Sigmoid colon (tissue), 7 donors: ENCODE measurements at places on chromosomes 12 and 14. TPM values are rescaled to one million over a fixed set of nuclear protein-coding genes. Genes with fewer than 3 reads are reported as not detected.

DNA sequence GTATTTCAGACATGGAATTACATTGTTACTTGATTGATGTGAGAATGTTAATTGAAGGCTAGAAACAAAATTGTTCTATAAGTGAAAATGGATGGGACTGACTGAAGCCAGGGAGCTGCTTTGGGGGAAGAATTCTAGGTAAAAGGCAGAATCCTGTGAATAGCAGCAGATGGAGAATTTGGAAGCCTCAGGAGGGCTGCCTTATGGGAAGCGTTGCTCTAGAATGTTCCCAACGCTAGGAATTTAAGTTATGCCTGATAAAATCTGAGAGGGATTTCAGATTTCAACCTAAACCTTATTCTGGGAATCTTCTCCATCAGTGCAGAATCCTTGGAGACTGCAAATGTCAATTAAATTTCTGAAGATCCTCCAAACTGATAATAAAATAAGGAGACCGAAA lies 858.2 kb upstream of the FLRT2 start:
- H3K27ac ChIP-seq: no peak overlapping the region
- no peak overlapping the region for H3K4me3 ChIP-seq
- H3K4me1 ChIP-seq: no peaks in the 10 kb centered on the region

DNA sequence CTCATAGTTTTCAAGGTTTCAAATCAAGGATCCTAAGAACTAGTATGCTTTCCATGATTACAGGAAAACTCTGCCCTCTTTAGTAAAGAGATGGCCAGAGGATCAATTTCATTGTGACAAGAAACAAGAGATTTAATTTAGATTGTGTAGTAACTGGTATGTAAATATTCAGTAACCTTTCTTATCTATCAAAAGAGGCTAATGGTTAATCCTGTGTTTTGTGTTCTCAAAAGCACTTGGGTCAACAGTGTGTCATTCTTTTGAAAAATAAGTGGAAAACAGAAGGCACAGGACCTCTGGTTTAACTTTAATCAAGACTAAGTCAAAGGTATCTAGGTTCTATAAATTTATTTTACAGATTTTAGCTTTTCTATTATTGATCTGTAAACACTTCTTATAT lies 56.6 kb upstream of the ERGIC2 start:
- no peak for DNase-seq
- H3K36me3 ChIP-seq: no peaks in the 10 kb centered on the region
- no peak overlapping the region for H3K27ac ChIP-seq
- H3K4me1 ChIP-seq: no peaks in the 10 kb centered on the region
- H3K4me3 ChIP-seq: no peak overlapping the region
- H3K27me3 ChIP-seq: no peaks in the 10 kb centered on the region

- no peaks in the 10 kb centered on the region for H3K36me3 ChIP-seq
- H3K4me1 ChIP-seq: no peaks in the 10 kb centered on the region
- no peak for DNase-seq
- no peak overlapping the region for H3K27ac ChIP-seq
Observed at GRCh38 chr12:108457734-108458361, 57.2 kb upstream of the FICD start.

- DNase-seq: no peak
- H3K27ac ChIP-seq: peak overlapping the region; percentile 83
- H3K36me3 ChIP-seq: no peaks in the 10 kb centered on the region
- H3K4me3 ChIP-seq: peak overlapping the region; percentile 56
- H3K4me1 ChIP-seq: peaks cover 24% of the 10 kb centered on the region
Observed at GRCh38 chr12:2957816-2958431, 1.3 kb upstream of the TEAD4 start.

- no peak for DNase-seq
- no peaks in the 10 kb centered on the region for H3K4me1 ChIP-seq
- no peaks in the 10 kb centered on the region for H3K27me3 ChIP-seq
- no peaks in the 10 kb centered on the region for H3K36me3 ChIP-seq
- no peak overlapping the region for H3K27ac ChIP-seq
- H3K4me3 ChIP-seq: no peak overlapping the region
Observed at GRCh38 chr14:90132821-90133570, 71.2 kb downstream of the KCNK13 start.

DNA sequence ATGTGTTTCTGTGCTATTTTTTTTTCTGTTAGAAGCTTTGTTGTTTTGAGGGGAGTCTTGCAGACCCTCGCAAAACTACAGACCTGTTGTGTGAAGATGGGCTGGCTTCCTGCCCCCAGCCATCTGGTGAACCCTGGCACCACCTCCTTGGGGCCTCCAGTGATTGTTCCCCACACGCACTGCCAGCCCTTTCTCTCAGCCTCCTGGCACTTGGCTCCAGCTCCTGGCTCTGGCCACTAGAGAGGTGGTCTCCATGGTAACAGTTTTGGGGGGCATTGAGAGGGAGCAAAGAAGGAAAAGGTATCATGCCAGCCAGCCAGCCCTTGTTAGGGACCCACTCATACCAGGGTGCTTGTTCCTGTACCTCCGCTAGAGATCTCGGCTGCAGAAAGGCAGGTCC lies 176.4 kb upstream of the RPH3A start:
- no peak overlapping the region for H3K27ac ChIP-seq
- peaks cover 25% of the 10 kb centered on the region for H3K27me3 ChIP-seq
- no peak for DNase-seq
- no peaks in the 10 kb centered on the region for H3K36me3 ChIP-seq

DNA sequence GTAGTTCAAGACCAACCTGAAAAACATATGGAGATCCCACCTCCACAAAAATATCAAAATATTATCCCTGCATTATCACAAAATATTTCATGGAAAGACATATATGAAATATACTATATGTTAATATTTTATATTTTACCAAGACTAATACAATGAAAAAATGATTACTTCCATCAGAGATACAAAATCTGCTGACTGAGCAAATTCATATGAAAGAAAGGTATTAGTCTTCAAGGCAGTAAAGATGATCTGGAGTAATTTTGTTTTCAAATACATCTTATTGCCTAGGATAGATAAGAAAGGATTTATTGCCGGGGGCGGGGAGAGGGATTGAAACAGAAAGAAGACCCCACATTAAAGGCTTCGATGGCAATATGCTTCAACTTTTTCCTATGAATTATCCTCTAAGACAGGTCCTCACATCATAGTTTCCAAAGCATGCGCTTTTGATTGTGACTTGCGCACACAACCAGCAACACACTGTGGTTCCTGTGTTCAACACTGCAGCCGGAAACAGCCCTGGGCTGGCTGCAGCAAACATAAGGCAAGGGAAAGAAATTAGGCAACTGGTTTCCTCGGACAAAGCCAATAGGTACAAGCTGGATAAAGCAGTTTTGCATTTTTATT lies 83.2 kb downstream of the SPPL3 start:
- no peak for DNase-seq
- H3K27ac ChIP-seq: no peak overlapping the region
- no peaks in the 10 kb centered on the region for H3K27me3 ChIP-seq
- no peaks in the 10 kb centered on the region for H3K36me3 ChIP-seq

- H3K36me3 ChIP-seq: no peaks in the 10 kb centered on the region
- no peak overlapping the region for H3K4me3 ChIP-seq
- no peaks in the 10 kb centered on the region for H3K4me1 ChIP-seq
- no peak for DNase-seq
Observed at GRCh38 chr12:117045160-117046010, 53.8 kb downstream of the TESC start.

GRCh38 chr12:40511341-40511740 lies 180.9 kb upstream of the CNTN1 start:
- H3K27me3 ChIP-seq: no peaks in the 10 kb centered on the region
- H3K27ac ChIP-seq: no peak overlapping the region
- DNase-seq: no peak
- no peak overlapping the region for H3K4me3 ChIP-seq
- H3K4me1 ChIP-seq: peaks cover 13% of the 10 kb centered on the region

- DNase-seq: no peak
- no peaks in the 10 kb centered on the region for H3K4me1 ChIP-seq
- no peaks in the 10 kb centered on the region for H3K36me3 ChIP-seq
- H3K27ac ChIP-seq: no peak overlapping the region
- H3K27me3 ChIP-seq: no peaks in the 10 kb centered on the region
Observed at GRCh38 chr12:102833687-102834441, 83.2 kb downstream of the PAH start.

- H3K36me3 ChIP-seq: peaks cover 30% of the 10 kb centered on the region
- H3K27ac ChIP-seq: peak overlapping the region; percentile 45
- H3K4me1 ChIP-seq: no peaks in the 10 kb centered on the region
- no peak overlapping the region for H3K4me3 ChIP-seq
Observed at GRCh38 chr12:6745741-6746525, 7.0 kb downstream of the MLF2 start.

GRCh38 chr14:24662753-24663152 lies 28.8 kb upstream of the GZMB start:
- no peak overlapping the region for H3K4me3 ChIP-seq
- H3K27me3 ChIP-seq: no peaks in the 10 kb centered on the region
- H3K4me1 ChIP-seq: no peaks in the 10 kb centered on the region
- H3K36me3 ChIP-seq: no peaks in the 10 kb centered on the region
- DNase-seq: no peak
- no peak overlapping the region for H3K27ac ChIP-seq

DNA sequence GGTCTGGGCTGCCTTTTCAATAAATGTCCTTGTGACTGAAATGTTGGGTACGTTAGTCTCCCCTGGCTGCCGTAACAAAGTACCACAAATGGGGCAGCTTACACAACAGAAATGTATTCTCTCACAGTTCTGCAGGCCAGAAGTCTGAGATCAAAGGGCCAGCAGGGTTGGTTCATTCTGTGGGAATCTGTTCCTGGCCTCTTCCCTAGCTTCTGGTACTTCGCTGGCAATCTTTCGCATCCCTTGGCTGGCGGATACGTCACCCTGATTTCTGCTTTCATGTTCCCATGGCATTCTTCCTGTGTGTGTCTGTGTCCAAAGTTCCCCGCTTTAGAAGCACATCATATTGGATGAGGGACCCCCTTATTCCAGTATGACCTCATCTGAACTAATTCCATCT lies 95.8 kb upstream of the NCOR2 start:
- H3K4me1 ChIP-seq: no peaks in the 10 kb centered on the region
- H3K27me3 ChIP-seq: no peaks in the 10 kb centered on the region
- no peak overlapping the region for H3K27ac ChIP-seq
- no peaks in the 10 kb centered on the region for H3K36me3 ChIP-seq
- DNase-seq: no peak

DNA sequence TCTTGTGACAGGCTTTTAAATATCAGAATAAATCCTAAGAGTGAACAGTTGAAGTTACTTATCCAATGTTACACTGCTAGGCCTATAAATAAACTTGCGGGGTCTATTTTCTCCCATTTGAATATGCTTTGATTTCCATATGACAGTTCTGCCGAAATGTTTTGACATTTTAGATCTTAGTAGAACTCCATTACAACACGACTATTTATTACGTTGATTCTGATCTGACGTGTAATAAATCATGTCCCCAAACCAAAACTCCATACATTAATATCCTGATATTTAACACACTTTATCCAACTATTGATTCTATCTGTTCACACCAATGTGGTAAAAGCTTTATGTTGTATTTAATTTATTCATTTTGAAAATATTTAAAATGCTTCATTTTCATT lies 16.1 kb upstream of the NEMF start:
- H3K27ac ChIP-seq: peak overlapping the region; percentile 93
- H3K36me3 ChIP-seq: no peaks in the 10 kb centered on the region
- H3K27me3 ChIP-seq: no peaks in the 10 kb centered on the region
- peak overlapping the region; percentile 57 for H3K4me3 ChIP-seq
- no peaks in the 10 kb centered on the region for H3K4me1 ChIP-seq
- DNase-seq: no peak

GRCh38 chr12:55885113-55885512 lies 42.4 kb upstream of the MMP19 start:
- no peak overlapping the region for H3K4me3 ChIP-seq
- H3K27me3 ChIP-seq: no peaks in the 10 kb centered on the region
- no peaks in the 10 kb centered on the region for H3K4me1 ChIP-seq
- no peak for DNase-seq
- no peaks in the 10 kb centered on the region for H3K36me3 ChIP-seq

GRCh38 chr14:88546621-88547385 lies 8.0 kb downstream of the PTPN21 start:
- no peak for DNase-seq
- H3K27ac ChIP-seq: no peak overlapping the region
- H3K4me3 ChIP-seq: no peak overlapping the region
- peaks cover 18% of the 10 kb centered on the region for H3K4me1 ChIP-seq
- no peaks in the 10 kb centered on the region for H3K27me3 ChIP-seq

DNA sequence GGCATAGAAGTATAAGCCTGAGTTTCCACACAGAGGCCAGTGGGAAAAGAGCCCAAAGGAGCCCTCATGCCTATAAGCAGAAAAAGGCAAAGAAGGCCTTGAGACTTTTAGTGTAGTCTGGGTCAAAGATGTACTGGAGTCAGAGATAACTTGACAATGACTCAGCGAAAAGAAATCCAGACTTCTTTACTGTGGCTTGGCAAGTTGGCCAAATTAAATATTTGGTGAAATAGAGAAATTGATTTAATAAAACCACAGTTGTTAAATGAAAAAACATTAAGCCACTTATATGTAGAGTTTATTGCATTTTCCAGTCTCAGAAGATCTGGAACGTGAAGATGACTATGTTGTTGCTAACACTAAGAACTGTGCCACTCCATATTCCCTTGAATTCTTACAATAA lies 105.1 kb downstream of the TMTC3 start:
- DNase-seq: no peak
- H3K4me3 ChIP-seq: no peak overlapping the region
- H3K27me3 ChIP-seq: no peaks in the 10 kb centered on the region
- no peaks in the 10 kb centered on the region for H3K36me3 ChIP-seq
- no peak overlapping the region for H3K27ac ChIP-seq

DNA sequence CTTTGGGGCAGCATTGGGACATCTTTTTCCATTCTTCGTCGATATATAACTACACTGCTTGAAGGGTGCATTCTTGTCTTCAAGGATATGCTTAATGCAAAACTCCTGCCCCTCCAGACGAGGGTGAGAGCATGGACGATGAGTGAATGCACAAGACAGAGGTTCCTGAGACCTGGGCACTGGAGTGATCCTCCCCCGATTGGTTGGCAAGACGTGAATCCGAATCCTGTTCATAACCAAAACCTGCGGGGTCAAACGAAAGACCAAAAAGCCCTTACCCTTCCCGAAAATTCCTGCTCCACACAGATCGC lies 684 bp downstream of the KANSL2 start:
- no peaks in the 10 kb centered on the region for H3K27me3 ChIP-seq
- H3K36me3 ChIP-seq: peaks cover 5% of the 10 kb centered on the region
- H3K27ac ChIP-seq: peak overlapping the region; percentile 92
- no peaks in the 10 kb centered on the region for H3K4me1 ChIP-seq
- no peak for DNase-seq
- H3K4me3 ChIP-seq: peak overlapping the region; percentile 79

- H3K27me3 ChIP-seq: no peaks in the 10 kb centered on the region
- H3K27ac ChIP-seq: no peak overlapping the region
- H3K4me1 ChIP-seq: no peaks in the 10 kb centered on the region
Observed at GRCh38 chr12:15863984-15864383, 18.2 kb upstream of the STRAP start.

- H3K4me3 ChIP-seq: no peak overlapping the region
- peaks cover 4% of the 10 kb centered on the region for H3K36me3 ChIP-seq
- no peaks in the 10 kb centered on the region for H3K27me3 ChIP-seq
- DNase-seq: no peak
- H3K27ac ChIP-seq: no peak overlapping the region
- no peaks in the 10 kb centered on the region for H3K4me1 ChIP-seq
Observed at GRCh38 chr12:123931686-123932321, 40.8 kb downstream of the CCDC92 start.

The HHIPL1 gene
- 3.6 TPM for total RNA-seq

The STAC3 gene
- 0.41 TPM for total RNA-seq

The RNASE2 gene
- 14.3 TPM for total RNA-seq

The KLHDC1 gene
- 12.8 TPM for total RNA-seq

The AQP6 gene
- total RNA-seq: 0.83 TPM

The POLE2 gene
- total RNA-seq: 1.4 TPM

The FOXG1 gene
- not detected for total RNA-seq

The ANO4 gene
- total RNA-seq: 3.3 TPM

The RNASE4 gene
- 50.7 TPM for total RNA-seq

The AMN gene
- not detected for total RNA-seq

The OR4M1 gene
- total RNA-seq: not detected
